ENCODE measurements at places on chromosomes 5 and 9.
A peak's percentile ranks its signal among the peaks of the same experiment; 100 is the strongest.

GRCh38 chr5:113612060-113612496 lies 98.6 kb downstream of the YTHDC2 start:
- peak; percentile 50 for DNase-seq

- DNase-seq: no peak
Observed at GRCh38 chr5:55364537-55365055, 56.8 kb downstream of the MTREX start.

- DNase-seq: no peak
Observed at GRCh38 chr5:124494540-124495116, 251.8 kb downstream of the ZNF608 start.

DNA sequence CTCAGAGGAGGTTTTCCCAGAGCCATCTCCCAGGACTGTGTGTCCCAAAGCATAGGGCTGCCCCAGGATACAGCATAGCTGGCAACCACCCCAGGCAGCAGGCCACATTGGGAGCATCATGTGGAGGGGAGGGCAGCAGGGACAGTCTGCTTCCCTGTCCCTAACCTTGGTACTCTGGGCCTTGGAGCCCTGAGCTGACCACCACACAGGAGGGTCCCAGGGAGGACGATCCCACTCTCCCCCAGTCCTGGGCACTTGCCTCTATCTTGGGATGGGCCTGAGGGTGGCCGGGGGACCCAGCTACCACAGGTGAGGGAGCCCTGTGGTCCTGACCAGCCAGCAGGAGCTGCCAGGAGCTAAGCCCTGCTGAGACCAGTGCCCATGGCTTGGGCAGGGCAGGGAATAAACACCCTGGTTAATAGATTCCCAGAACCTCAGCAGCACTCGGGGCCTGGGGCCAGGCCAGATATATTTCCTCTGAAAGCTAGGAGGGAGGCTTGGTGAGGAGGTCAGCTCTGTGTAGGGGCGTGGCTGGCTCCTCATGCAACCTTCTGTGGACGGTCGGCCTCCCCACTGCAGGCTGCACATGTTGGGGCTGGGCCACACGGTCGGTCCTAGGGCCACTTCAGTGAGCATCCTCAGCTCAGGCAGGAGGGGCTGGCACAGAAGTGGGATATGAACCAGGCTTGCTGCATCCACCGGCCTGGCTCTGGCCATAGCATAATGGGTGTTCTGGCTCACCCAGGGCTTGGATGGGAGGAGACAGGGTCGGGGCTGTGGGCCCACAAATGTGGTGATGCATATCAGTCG lies 4.2 kb downstream of the NINJ1 start:
- no peak for DNase-seq

DNA sequence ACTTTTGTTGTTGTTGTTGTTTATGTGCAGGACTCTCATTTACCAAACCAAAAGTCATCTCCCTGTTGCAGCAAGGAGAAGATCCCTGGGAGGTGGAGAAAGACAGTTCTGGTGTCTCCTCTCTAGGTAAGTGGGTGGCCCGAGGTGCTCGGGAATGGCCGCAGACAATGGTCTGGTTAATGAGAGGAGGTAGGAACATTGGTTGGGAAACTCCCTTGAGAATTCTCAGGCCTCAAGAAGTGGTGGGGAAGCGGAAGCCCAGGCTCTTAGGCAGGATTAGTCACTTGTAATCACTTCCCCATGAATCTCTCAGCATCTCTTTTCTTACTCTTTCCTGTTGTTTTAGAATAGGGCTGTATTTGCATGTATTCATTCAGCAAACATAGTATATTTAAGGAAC lies 7.2 kb downstream of the ZNF354B start:
- no peak for DNase-seq

DNA sequence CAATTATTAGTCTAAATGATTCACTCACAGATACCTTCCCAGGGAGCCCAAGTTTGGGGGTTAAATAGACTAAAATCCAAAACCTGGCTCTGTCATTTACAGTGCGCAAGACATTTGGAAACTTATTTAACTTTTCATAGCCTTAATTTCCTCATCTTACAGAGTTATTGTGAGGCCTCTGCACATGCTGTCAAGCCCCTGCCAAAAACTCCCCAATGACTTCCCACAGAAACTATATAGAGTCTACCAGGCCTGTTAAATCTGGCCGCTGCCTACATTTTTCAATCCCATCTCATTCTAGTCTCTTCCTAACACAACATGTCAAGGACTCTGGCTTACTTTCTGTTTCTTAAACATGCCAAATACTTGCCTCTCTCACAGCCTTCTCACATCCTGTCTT lies 412.5 kb downstream of the ELAVL2 start:
- DNase-seq: peak; percentile 60

GRCh38 chr5:155027993-155028629 lies 14.6 kb downstream of the KIF4B start:
- DNase-seq: no peak

- DNase-seq: no peak
Observed at GRCh38 chr5:107331882-107332281, 338.9 kb downstream of the EFNA5 start.

DNA sequence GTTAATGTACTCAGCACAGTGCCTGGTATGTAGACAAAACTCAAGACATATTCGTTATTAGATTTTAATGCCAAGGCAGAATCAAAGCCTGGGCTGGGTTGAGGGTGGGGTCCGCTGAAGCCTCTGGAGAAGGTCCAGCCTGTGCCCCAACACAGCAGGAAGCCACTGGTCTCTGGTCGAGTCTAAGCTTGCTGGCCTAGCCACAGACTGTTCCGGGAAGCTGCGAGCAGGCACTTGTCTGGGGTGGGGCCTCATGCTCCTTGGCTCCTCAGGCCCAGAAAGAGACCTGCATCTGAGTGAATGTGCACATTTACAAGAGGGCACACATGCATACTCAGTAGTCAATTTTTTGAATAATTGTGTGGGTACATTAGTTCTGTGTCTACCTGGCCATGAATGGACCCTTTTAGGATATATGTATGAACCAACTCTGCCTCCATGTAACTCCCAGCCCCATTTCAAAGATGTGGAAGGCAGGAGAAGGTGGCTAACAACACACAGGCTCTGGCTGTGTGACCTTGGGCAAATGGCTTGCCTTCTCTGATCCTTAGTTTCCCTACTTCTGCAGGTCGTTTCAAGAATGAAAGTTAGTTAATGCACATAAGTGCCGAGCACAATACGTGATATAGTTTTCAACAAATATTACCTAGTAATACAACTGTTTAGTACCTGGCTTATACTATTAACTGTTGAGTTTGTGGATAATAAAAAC lies 18.3 kb downstream of the FAT2 start:
- no peak for DNase-seq

DNA sequence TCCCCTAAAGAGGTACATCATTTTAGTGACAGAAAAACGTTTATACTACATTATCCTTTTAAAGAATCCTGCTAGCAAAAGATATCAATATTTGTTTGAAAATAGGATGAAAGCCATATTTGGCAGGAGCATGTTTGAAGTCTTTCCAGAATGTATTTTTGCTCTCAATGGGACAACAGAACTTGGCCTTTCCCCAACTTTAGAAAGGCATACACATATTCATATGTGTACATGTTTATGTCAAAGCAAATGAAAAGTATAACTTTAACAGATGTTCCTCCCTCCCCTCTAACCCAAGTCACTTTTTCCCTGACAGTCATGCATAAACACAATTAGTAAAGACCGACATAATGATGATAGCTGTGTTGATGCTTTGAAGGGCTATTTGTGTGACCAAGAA lies 427.8 kb upstream of the CDH6 start:
- no peak for DNase-seq

DNA sequence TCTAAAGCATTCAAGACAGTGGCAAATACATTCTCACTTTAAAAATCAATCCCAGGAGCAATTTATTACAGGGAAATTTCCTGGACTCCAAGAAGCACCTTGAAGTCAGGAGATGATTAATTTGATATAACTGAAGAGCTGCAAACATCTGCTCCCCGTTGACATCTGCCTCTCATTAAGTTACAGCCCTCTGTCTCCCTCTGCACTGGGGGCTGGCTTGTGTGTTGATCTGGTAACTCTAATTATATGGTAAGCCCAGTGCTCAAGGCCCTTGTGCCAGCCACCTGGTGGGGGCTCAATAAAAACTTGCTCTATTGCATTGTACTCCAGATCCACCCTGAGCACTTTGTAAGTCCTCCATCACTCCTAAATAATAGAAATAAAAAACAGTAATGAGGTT lies 131.1 kb upstream of the ZNF462 start:
- DNase-seq: no peak

DNA sequence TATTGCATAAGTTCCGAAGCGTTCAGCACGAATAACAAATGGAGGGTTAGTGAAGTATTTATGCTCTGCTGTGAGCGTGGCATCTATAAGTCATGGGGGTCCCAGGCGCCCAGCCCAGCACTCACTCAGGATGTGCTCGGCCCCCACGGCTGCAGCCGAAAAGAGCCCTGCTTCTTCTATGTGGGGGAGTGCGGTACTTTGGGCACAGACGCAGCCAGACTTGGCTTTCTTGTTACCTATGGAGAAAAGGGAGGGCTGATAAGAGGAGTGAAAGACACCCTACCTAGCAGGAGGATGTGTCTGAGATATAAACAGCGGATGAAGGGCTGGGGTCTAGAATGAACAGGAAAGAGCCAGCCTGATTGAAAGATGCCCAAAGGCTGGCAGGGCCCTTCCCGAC lies 51.4 kb downstream of the MRPL36 start:
- DNase-seq: no peak

- DNase-seq: no peak
Observed at GRCh38 chr5:171663311-171664085, 122.1 kb upstream of the SMIM23 start.

Data from NCI-H446 (cell line).